GOT3 (cell line): ENCODE measurements at places on chromosomes 1 and 21.

GRCh38 chr1:30721812-30722537 is 1.4 kb downstream of the MATN1 start:
- no peak for DNase-seq

DNA sequence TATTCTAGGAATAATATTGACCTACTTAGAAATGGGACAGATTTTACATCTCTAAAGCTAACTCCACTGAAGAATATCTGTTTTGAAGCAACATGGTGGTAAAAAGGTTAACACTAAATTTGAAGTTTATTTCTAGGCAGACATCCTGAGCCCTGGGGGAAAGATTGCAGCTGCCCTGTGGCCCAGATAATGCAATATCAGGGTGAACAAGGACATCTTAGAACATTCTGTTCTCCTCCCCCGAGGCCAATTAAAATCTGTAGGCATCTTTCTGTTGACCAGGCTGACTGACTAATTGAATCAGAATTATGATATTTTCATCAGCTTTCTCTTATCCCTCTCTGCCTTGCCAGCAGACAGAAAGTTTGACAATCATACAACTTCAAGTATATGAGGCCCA is 149.8 kb upstream of the DUSP10 start:
- no peak for DNase-seq

DNA sequence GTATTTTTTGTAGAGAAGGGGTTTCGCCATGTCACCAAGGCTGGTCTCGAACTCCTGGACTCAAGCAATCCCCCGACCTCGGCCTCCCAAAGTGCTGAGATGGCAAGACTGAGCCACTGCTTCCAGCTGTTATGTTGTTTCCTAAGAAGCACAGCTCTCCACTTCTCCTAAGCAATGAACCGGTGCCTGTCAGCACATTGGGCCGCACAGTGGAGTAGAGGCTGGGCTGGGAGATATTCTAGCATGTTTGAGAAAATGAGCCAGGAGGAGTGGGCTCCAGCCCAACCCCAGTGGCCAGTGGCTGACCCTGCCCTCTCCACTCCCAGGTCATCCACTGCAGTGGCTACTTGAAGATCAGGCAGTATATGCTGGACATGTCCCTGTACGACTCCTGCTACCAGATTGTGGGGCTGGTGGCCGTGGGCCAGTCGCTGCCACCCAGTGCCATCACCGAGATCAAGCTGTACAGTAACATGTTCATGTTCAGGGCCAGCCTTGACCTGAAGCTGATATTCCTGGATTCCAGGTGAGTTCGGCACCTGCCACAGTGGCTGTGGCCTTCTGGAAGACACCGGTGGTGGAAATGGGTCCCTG is 27.0 kb downstream of the SIM2 start:
- no peak for DNase-seq

GRCh38 chr1:60427194-60427593 is 353.6 kb upstream of the C1orf87 start:
- no peak for DNase-seq

DNA sequence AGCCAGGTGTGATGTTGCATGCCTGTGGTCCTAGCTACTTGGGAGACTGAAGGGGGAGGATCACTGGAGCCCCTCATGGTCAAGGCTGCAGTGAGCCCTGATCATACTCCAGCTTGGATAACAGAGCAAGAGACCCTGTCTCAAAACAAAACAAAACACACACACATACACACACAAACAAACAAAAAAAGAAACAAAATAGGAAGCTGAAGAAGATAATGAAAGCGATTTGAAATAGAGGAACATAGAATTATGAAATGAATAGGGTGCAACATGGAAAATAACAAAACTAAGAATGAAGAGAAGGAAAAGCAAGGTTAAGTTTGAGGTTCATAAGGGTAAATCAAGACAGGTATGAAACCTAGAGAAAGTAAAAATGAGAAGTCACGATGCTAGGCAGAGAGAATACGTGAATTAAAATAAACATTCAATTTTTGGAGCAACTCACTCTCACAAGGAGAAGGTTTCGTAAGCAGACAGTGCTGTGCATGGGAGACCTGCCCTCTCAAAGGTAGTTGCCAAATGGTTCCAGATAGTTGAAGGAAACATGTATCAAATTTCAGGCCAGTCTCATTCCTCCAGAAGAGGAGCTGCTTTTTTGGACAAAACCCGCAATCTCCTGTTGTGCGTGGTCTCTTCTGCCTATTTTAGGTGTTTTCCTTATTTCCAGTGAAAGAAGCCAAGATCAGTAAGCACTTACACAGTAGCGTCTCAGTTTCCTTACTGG is 3.3 kb downstream of the CD46 start:
- no peak for DNase-seq

- DNase-seq, result no peak
These were observed 27.0 kb downstream of the SERTAD4 start for GRCh38 chr1:210259561-210259960.

GRCh38 chr1:172843444-172843843 is 184.5 kb downstream of the FASLG start:
- DNase-seq, result no peak

- DNase-seq, result no peak
These were observed 24.3 kb downstream of the ZMYND12 start for GRCh38 chr1:42431514-42431913.

GRCh38 chr1:198143797-198144196 is 13.0 kb upstream of the NEK7 start:
- DNase-seq, result no peak

DNA sequence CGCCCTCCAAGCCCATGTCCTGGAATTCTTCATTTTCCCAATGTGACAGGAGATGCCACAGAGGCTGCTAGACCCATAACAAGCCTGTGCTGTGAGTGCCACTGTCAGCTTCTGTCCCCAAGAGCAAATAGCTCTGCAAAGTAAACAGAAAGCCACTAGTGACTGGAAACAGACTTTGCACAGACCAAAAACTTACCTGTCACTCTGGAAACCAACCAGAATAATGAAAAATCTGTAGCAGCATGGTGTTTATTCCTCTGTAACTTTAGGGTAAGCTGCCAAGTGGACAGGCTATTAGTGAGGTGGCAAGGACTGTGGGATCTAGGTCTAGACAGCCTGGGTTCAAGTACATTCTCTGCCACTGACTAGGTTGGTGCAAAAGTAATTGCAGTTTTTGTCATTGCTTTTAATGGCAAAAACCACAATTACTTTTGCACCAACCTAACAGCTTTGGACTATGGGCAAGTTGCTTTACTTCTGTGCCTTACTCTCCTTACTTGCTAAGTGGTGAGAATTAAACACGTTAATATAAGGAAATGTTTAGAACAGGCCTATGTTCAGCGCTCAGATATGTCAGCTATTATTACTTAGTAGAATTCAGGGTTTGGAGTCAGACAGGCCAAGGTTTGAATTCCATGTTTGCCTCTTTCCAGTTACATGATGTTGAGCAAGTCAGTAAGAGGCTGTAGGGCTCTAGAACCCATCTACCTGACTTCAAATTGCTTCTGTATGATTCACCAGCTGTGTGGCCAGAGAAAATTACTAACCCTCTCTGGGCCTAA is at the start of gene C8B:
Gene C8B, minus strand, starts transcription at position 100 of the 782 bp plus-strand sequence. Its CDS starts 67 bp downstream, at position 33.
- DNase-seq, result no peak

DNA sequence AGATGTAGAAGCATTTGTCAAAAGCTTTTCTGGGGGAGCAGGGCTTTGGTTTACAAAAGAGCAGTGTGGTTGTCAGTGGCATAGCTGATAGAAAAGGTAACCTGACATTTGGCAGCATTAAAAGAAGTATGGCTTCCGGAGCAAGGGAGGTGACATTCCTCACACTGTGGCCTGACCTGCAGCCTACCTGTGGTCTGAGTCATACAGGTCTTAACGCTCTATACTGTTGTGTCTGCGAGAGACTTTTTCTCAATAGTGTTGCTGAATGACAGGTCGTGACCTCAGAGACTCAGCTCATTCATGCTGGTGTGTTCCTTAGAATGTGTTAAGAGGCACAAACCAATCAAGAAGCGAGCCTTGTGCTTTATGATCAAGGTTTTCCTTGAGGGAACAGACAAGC is 19.3 kb downstream of the PHGDH start:
- DNase-seq, result no peak

GRCh38 chr1:213698092-213698702 is 289.6 kb upstream of the PROX1 start:
- no peak for DNase-seq

DNA sequence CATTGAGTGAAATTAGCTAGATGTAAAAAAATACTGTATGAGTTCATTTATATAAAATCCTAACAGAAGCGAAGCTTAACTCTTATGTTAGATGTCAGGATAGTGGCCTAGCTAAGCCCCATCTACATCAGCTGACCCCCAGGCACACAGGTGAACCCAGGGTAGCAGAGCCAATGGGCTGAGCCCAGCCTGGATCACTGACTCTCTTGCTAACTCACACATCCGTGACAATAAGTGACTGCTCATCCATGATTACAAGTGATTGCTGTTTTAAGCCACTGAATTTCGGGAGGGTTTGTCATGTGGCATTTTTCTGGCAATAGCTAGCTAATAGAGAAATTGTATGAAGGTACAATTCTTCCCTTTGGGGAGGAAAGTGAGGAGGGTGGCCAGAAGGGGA is 55.2 kb upstream of the COG2 start:
- no peak for DNase-seq

DNA sequence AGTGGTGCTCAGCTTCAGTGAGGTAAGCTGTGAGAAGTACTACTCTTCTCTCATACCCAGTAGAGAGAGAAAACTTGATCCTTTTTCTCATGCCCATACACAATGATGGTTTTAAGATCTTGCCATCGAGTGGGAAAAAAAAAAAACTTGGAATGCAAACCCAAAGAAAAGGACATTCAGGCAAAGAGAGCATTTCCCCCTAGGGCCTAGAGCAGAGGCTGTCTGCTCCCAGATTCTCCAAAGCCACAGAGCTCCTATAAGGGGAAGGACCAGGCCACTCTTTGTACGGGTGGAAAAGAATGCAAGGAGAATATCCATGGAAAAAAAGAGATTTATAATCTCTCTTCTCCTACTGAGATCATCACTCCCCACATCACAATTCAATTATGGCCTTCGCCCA is 34.9 kb downstream of the MROH9 start:
- DNase-seq, result no peak

DNA sequence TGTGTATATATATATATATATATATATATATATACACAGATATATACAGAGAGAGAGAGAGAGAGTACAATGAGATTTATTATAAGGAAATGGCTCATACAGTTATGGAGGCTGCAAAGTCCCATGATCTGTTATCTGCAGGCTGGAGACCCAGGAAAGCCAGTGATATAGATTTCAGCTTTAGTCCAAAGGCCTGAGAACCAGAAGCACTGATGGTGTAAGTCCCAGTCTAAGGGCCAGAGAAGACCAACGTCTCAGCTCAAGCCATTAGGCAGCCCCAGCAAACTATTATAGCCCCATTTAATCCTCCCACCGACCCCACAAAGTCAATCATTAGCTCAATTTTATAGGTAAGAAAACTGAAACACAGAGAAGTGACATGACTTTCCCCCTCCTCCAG is 35.0 kb upstream of the HPDL start:
- DNase-seq, result no peak

DNA sequence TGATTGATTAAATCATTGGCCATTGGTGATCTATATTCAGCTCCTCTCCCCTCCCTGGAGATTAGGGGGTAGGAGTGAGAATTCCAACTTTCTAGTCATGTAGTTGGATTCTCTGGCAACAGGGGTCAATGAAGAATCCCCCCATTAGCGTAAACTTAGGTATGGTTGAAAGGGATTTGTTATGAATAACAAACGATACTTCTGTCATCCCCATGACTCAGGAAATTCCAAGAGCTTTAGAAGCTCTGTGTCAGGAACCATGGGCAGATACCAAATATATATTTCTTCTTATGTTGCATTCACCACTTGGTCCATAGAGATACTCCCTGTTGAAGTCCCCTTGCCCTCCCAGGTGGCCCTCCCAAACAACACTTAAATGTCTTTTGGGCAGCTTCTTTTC is 124.5 kb downstream of the DNM3 start:
- DNase-seq, result no peak

DNA sequence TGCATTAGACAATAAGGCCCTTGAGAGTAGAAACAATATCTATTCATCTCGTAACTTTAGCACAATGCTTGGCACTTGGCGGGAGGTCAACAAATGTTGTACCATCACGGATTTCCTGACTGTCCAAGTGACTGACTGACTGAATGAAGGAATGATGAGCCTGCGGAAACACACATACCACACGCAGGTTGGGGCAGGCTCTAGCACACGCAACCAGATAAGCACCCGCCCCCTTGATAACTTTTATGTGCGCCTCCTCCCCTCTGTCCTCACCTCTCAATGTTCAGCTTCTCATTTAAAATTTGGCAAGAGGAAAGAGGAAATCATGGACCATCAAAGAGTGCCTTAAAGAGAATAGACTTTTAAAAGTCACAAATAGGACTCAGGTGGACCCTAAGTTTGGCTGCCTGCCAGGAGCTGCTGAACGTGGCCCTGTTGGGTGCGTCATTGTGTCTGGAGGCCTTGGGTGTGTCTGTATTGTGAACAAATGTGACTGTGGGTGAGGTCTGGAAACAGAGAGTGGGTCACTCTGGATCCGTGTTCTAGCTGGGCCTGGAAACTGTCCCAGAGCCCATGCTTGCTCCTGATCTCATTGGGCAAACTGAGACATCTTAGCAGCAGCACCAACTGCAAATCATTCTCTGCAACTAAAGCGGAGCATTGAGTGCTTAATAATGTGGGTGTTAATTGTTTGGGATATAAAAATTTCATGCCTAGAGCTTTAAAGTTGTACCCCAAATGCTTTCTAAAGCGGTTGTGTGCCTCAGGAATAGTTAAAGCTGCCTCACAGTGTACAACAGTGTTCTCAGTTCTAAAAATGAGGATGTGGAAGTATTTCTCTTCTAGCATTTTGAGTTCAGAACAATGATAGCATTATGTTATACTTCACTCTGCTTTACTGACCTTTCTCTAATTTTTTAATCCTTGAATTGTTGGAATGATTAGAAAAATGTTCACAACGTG is 47.6 kb upstream of the ABCG1 start:
- no peak for DNase-seq

- no peak for DNase-seq
These were observed 22.0 kb downstream of the SELL start for GRCh38 chr1:169689395-169689794.

DNA sequence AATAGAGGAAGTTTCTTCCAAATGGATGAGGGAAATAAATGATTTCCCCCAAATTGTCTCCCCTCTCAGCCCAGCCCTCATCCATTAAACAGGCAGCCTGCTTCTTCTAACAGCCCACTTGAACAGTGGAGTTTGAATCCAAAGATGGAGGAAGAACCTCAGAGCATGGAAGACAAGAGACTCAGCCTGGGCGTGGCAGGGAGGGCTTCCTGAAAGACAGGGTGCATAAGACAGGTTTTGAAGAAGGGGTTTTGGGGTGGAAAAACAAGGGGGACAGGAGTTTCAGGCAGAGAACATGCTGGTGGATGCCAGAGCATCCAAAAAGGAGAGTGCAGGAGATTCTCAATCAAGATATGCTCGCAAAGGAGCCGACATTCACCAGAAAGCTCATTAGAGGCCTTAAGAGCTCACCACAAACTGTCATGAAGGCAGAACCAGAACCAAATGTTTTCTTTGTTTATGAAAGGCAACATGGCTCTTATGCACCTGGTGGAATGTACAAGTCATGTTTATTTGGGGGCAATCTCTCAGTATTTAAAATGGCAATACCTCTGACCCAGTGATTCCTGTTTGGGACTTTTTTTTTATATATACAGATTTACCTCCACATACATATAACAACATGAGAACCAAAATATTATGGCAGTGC is 26.5 kb upstream of the TSPEAR start:
- no peak for DNase-seq
